ENCODE measurements at places on chromosomes 13 and 19.

- DNase-seq = no peak
These were observed 45.4 kb upstream of the MYCBP2 start for GRCh38 chr13:77372275-77372674.

DNA sequence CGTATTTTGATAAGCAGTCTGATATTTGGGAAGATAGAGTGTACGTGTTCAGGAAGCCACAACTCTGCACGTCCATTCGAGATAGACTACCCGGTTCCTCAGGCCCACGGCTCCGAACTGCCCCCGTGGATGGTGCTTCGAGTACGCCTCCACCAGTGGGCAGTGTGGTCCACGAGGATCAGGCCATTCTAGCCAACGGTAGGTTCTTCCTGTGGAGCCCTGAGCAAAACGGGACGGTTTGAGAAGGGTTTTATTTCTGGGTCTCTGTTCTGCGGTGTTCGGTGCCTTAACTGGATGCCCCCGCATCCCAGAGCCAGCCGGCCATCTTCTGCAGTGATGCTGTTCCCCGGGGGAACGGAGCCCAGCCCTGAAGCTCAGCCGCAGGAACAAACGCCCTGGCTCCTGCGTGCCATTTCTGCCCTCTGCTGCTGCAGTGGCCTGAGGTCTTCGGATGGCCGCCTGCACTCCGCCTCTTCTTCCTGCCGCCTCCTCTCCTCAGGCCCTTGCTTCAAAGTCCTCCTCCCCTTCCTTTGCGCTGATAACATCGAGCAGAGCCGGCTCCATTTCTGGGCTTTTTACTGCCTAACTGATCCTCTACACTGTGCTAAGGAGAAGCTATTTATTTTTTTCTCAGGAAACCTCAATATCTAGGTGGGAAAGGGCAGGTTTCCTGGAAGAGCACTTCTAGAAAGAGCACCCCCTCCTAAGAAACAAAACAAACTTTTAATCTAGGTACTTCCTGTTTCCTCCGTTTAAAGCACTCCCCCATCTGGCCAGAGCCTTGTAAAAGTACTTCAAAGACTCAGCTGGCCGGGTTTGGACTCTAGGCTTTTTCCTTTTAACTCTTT, 36.2 kb upstream of the SLC46A3 start:
- no peak for DNase-seq

DNA sequence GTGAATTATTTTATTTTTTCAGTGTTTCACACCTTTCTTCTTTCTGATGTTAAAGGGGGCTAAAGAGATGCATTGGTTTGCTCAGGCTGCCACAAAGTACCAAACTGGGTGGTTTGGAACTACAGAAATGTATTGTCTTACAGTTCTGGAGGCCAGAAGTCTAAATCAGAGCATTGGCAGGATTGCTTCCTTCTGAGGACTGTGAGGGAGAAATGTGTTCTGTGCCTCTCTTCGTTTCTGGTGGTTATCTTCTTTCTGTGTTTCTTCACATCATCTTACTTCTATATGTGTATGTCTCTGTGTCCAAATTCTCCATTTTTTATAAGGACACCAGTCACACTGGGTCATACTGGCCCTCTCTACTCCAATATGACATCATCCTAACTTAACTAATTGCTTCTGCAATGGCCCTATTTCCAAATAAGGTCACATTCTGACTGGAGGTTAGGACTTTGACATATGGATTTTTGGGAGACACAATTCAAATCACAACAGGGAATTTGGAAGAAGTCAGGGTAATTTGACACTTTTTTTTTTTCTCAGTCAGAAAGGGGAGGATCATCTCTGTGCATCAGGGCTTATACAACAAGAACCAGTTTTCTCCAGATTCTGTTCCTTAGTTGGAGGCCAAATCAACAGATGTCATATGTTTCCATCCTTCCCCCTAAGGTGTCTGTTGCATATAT, 188.2 kb downstream of the KCNRG start:
- no peak for DNase-seq

DNA sequence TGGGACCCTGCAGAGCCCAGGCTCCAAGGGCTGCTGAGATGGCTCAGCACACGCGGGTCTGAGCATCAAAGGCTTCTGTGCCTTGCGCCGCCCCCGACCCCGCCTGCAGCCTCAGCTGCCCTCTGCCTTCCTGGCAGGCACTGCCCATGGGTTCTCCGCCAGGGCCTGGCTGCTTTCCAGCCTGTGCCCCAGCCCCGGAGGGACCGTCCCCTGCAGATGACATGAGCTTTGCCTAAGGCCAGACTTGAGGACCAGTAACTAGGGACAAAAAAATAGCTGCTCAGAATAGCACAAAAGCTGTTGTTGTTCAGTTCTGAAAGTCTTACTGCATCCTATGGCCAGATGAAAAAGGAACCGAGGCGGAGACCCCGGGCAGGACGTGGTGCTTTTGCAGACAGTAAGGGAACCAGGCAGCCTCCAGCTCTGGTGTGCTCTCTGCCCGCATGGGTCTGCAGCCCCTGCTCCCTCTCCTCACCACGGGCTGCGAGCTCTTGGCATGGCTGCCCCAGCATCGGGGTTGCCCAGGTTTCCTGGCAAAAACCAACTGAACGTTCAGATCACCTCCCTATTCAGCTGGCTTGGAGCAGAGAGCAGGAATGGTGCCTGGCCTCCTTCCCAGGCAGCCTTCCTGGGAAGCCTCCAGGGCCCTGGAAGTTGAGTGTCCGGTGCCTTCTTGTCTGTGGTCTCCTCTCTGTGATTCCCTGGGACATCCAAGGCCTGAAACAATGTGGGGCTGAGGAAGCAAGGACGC, 12.5 kb upstream of the CFAP97D2 start:
- DNase-seq = no peak

DNA sequence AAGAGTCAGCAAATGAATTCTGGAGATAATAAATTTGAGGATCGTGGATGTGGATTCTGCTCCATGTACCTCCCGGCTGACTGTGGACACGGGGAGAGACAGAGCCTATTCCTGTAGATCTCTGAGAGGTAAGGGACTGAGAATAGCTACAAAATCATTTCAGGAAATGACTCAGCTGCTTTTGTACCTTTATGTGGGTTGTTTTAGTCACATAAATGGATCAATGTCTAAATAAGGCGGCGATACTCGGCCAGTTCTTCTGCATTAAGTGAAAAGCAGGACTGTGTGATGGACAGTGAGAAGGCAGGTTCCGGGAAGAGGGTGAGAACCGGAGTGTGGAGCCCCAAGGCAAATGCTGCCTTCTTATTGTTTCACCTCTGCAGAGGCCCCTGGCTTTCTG, 128.1 kb downstream of the EFNB2 start:
- DNase-seq = no peak

Data from tibial artery (tissue), 4 donors.